ENCODE measurements at places on chromosomes 7 and 10.

GRCh38 chr10:10930979-10931743 is 86.5 kb upstream of the CELF2 start:
- no peak for DNase-seq

GRCh38 chr7:7550663-7551062 is 15.0 kb upstream of the COL28A1 start:
- no peak for DNase-seq

DNA sequence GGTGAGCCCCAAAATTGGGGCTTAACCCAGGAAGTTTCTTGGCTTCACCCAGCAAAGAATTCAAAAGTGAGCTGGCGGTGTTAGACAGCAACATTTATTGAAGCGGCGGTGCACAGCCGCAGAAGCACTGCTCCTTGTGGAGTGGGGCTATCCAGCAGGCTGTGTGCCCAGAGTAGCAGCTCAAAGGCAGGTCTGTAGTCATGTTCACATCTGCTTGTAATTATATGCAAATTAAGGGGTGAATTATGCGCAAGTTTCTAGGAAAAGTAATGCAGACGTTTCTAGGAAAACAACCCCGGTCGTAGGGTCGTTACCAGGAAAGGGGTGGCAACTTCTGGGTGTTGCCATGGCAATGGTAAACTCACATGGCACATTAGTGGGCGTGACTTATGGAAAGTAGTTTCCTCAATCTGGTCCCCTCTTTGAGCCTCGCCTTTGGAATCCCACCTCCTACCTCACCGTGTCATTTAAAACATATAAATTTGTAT is 13.7 kb upstream of the KBTBD2 start:
- peak; percentile 57 for DNase-seq

DNA sequence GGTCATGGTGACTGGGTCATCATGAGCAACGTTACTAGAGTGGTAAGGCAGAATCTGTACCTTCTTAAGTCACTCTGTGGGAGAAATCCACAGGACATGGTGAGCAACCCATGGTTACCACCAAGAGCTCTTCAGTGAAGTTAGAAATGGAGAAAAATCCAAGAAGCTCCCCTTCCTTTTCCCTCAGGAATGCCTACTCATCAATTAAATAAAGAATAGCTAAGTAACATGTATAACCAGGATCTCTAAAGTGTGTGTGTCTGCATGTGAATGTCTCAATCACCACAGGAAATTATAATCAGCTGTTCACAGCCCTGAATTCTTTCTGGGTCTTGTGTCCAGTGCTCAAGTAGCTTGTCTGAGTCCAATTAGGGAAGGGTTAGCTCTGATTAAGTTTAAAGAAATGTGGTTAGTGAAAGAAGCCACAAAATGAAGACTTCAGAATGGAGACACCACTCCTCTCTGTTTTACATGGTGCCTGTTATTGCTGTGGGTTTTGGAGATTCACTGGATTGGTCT is 73.2 kb downstream of the SEM1 start:
- DNase-seq = no peak

GRCh38 chr10:124672181-124672638 is 72.0 kb downstream of the FAM53B start:
- DNase-seq = no peak

GRCh38 chr7:116348346-116348745 is 138.0 kb downstream of the TES start:
- DNase-seq = no peak

DNA sequence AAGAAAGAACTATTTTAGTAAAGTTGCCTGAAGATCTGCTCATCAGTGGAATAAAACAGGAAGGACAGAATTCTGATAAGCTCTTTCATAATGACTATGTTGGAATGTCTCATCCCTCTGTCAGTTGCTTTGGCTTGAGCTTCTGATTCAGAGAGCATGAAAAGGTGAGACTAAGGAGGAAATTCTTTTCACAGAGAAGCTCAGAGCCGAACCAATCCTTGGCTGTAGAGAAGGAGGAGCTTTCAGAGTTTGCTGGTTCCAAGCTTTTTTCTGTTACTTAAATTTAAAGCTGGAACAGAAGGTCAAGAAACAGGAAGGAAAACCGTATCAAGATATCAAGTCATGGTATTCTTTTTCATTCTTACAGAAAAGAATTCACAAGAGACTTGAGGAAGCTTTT is 24.0 kb downstream of the GSTO2 start:
- DNase-seq = no peak

DNA sequence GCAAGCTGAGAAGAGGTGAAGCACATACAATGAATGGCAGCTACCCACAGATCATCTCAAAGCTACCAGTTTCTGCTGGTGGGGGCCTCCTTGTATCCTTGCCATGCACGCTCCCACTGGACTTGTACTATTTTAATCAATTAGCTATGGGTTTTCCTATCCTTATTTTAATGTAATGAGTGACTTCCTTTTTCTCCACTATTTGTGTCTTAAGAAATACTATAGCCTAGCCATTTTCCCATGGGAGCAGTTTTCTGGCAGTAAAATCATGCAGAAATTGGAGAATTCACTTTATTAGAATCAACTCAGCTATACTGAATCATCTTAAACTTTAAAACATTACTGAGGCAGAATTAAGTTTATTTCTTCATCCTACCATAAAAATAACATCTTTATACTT is 73.5 kb downstream of the CTNNA3 start:
- DNase-seq = no peak

DNA sequence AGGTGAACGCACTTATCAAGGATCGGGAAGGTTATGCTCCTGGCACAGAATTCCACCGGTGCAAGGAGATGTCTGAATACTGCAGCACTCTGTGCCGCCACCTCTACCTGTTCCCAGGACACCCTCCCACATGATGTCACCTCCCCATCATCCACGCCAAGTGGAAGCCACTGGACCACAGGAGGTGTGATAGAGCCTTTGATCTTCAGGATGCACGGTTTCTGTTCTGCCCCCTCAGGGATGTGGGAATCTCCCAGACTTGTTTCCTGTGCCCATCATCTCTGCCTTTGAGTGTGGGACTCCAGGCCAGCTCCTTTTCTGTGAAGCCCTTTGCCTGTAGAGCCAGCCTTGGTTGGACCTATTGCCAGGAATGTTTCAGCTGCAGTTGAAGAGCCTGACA is 11.0 kb upstream of the CLCN1 start:
- no peak for DNase-seq

DNA sequence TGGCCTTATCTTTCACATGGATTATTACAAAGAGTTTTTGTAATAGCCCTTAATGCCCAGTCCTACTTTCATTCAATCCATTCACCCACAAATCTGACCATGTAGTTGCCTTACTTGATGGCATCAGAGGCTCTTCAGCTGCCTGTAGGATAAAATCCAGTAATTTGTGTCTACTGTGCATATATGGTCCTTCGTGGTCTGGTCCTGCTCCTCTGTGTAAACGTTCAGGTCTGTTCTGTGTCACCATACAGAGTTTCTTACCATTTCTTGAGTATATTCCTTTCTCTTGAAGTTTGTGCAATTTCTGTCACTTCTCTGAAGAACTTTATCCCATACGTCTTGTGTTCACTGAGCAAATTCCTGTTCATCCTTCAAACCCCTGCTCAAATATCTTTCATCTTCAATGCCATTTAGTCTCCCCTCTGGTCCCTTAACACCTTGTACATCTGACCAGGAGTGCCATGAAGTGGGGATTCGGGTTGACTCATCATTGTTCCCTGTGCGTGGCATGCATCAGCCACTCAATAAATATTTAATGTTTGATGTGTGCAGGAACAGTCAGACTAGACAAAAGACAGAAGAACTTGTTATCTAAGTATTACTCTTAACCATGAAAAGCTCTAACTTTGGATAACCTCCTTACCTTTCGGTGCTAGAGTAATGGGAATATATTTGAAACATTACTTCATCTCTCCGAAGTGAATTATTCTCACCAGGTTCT is 98.6 kb upstream of the RPA3 start:
- DNase-seq = no peak

- DNase-seq = no peak
Observed at GRCh38 chr7:96778263-96778662, 68.6 kb upstream of the SEM1 start.

DNA sequence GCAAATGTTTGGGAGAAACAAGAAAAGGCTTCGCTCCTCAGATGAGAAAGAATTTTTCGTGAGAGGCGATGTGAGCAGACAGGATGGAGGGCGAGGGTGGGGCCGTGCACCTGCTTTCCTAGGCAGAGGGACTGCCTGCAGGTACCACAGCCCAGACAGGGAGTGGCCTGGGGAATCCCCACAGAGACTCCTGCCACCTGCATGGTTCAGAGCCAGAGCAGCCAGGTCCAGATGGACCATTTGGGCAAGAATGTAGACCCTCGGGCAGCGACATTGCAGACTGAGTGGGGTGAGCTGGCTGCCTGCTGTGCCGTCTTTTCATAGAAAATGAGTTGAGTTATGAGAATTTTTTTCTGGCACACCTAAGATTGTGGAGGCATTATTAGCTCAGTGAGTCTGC is 216.8 kb downstream of the SNX10 start:
- no peak for DNase-seq

GRCh38 chr10:10871352-10871751 is 146.3 kb upstream of the CELF2 start:
- DNase-seq = no peak
